ENCODE measurements at places on chromosomes 12 and 14.

DNA sequence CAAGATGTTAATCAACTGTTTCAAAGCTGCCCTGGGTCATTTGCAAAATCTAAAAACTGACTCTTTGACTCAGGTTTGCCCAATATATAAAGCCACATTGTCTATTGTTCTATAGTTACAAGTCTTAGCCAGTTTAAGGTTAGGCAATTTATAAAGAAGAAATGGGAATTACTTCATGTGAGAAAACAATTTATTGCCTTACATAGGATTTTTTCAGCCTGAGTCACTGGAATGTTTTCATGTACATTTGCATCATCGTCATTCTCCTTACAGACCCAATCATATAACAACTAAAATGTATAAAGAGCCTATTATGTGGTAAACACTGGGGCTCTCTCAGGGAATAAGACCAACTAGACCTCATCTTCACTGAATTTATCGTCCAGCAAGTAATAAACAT lies 100.3 kb upstream of the PLEKHG7 start:
- DNase-seq = peak; percentile 32

DNA sequence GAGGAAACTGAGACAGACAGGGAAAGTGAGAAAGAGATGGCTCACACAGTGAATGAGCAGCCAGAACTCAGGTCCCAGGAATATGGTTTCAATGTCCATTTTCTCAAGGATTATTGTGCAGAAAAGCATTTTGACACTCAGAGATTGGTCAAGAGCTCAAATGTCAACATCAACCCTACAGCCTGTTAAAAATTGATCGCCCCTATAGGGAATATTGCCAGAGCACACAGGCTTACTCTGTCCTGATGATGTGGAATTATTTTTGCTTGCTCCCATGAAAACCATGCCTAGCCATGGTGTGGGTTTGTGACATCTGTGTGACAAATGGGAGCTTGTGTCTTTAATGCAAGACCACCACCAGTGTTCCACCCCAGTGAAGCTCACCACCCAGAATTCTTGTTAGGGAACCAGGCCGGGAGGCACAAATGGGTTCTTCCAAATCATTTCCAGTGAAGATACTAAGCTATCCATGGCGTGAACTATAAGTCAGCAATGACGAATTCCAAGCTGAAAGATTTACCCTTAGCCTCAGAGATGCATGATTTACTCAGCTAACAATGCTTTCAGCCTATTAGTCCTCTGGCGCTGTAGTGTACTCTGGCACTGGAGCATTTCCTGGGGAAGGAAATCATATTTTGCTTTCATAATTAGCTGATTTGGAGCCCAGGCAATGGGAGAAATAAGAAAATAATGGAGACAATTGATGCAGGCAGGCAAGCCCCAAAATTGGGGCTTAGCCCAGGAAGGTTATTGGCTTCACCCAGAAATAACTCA lies 1188.2 kb upstream of the TMEM132C start:
- peak; percentile 38 for DNase-seq

DNA sequence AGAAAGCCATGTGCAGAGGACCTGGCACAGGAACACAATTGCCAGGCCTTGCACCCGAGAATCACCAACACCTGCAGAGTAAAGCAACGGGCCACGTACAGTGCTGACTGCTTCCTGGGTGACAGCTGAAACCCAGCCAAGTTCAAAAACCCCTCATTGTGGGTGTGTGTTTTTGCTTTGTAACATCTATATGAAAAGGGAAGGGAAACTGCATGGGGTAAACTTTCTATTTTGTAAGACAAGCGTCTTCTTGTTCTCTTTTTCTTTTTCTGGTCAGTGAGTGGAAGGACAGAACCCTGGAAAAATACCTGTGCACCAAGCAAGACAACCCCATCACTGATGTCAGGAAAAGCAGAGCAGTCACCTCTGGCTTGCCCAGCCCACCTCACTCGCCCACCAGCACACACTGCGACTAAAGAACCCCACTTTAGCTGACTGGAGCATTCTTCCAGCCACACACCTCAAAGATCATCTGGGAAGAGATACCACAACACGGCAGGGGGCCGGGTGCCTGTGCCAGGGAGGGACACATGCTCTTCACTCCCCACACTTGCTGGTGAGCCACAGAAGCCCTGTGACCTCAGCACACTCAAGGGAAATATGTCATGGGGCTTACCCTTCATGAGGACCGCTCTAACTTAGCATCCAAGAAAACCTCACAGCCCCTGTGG lies 172.3 kb downstream of the NDUFA12 start:
- no peak for DNase-seq

- no peak for DNase-seq
Measured at GRCh38 chr14:62006116-62006731, 244.0 kb downstream of the SNAPC1 start.

DNA sequence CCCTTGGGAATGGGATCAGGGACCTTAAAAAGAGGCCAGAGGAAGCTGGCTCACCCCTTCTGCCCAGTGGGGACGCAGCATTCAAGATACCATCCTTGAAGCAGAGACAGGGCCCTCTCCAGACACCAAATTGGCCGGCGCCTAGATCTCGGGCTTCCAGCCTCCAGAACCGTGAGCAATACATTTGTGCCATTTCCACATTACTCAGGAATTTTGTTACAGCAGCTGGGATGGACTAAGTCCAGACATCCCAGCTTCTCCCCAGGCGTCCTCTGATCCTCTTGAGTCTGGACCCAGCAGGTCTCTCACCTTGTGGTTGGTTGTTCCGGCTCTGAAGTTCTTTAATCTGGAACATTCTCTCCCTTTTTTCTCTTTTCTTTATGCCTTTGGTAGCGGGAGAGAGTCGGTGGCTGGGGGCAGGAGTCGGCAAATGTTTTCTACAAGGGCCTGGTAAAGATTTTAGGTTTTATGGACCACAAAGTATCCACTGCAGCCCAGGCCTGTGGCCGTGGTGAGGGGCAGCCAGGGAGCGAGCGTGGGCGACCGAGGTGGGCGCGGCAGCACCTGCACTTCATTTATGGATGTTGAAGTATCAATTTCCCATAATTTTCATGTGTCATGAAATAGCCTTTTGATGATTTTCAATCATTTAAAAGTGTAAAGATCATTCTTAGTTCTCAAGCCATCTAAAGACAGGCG lies 4.8 kb downstream of the CEP170B start:
- DNase-seq = no peak

GRCh38 chr14:32601906-32602305 lies 272.8 kb downstream of the AKAP6 start:
- no peak for DNase-seq

DNA sequence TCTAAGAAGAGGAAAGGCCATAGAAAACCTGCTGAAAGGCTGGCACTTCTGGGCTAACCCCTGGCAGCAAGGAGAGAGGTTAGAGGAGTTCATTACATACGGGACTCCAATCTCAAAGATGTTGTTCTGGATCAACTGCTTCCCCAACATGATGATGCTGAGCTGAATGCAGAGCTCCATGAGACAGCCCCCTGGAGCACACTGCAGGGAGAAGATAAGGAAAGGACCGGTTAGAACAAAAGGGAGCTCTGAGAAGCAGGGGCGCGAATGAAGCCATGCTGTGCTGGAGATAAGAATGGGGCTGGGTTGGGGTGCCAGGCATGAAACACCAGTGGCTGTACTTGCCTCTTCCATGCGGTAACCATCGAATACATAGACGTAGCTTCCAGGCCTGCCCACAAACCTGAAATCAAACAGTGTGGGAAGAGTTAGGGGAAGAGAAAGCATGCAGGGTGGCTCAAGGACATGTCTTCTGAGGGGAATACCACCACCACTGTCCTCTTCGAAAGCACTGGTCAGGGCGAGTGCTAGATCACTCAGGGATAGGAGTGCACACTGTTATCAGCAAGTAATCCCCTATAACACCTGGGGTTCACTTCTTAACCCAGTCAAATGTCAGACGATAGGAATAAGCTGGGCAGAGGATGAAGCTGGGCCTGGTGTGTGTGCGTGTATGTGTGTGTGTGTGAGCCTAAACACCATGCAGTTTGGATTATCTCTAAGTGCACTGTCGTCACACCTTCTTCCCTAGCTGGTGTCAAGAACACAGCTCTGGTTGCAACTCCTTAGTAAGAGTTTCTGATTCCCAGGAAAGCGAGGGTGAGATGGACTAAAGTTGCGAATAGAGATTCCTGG lies 180.9 kb downstream of the NTF3 start:
- DNase-seq = no peak

- peak; percentile 69 for DNase-seq
Measured at GRCh38 chr12:6229224-6230218, 29.3 kb downstream of the CD9 start.

Measured in dermis blood vessel endothelial cell (primary cell).